ENCODE measurements at places on chromosomes 2 and 18. TPM values are rescaled to one million over a fixed set of nuclear protein-coding genes. Genes with fewer than 3 reads are reported as not detected.

- peaks cover 62% of the 10 kb centered on the region for H3K4me1 ChIP-seq
- H3K36me3 ChIP-seq: no peaks in the 10 kb centered on the region
- DNase-seq: no peak
Measured at GRCh38 chr2:46326231-46326980, 29.2 kb downstream of the EPAS1 start.

- H3K27ac ChIP-seq: no peak overlapping the region
- no peak for DNase-seq
- no peaks in the 10 kb centered on the region for H3K27me3 ChIP-seq
- no peaks in the 10 kb centered on the region for H3K4me1 ChIP-seq
- no peak overlapping the region for H3K4me3 ChIP-seq
- H3K36me3 ChIP-seq: no peaks in the 10 kb centered on the region
Measured at GRCh38 chr2:81093031-81093430, 788.5 kb upstream of the LRRTM1 start.

The PDE1A gene
- 10.2 TPM for total RNA-seq

- no peak for DNase-seq
- H3K4me1 ChIP-seq: peaks cover 38% of the 10 kb centered on the region
- peak overlapping the region; percentile 82 for H3K27ac ChIP-seq
- H3K4me3 ChIP-seq: peak overlapping the region; percentile 76
- H3K36me3 ChIP-seq: peaks cover 15% of the 10 kb centered on the region
Measured at GRCh38 chr2:240024766-240025165, 376 bp downstream of the NDUFA10 start.

The CCDC85A gene
- 6.7 TPM for total RNA-seq

- H3K4me1 ChIP-seq: no peaks in the 10 kb centered on the region
- H3K36me3 ChIP-seq: no peaks in the 10 kb centered on the region
- no peak overlapping the region for H3K27ac ChIP-seq
- DNase-seq: no peak
Measured at GRCh38 chr18:9048236-9048635, 54.3 kb upstream of the NDUFV2 start.

GRCh38 chr2:63850649-63851048 is 9.0 kb downstream of the UGP2 start:
- H3K4me3 ChIP-seq: no peak overlapping the region

- no peaks in the 10 kb centered on the region for H3K36me3 ChIP-seq
- H3K27me3 ChIP-seq: no peaks in the 10 kb centered on the region
- H3K4me1 ChIP-seq: no peaks in the 10 kb centered on the region
- no peak overlapping the region for H3K4me3 ChIP-seq
Measured at GRCh38 chr2:228589115-228589514, 407.6 kb upstream of the SPHKAP start.

- no peaks in the 10 kb centered on the region for H3K36me3 ChIP-seq
Measured at GRCh38 chr18:13973061-13973575, 57.8 kb upstream of the MC2R start.

- no peak for DNase-seq
- no peaks in the 10 kb centered on the region for H3K4me1 ChIP-seq
- H3K27me3 ChIP-seq: no peaks in the 10 kb centered on the region
- H3K36me3 ChIP-seq: no peaks in the 10 kb centered on the region
- no peak overlapping the region for H3K27ac ChIP-seq
- no peak overlapping the region for H3K4me3 ChIP-seq
Measured at GRCh38 chr2:209476367-209477208, 52.7 kb downstream of the MAP2 start.

The TXNDC2 gene
- total RNA-seq: 0.26 TPM

DNA sequence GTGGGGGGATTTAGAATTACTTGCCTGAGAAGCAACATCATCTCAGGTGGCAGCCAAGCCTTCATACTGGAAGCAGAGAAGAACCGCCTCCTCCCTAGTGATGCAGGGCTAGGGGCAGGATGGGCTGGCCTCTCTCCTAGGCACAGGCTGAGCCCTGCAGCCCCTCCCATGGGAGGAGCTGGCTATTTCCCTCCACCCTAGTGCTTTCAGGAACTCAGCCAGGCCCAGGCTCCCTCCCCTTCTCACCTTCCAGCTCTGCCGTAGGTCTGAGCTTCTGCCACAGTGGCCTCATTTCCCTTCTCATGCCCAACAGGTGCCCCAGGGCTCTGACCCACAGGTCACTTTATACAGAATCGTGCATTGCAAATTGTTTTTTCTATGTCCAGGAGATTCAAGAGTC is 31.0 kb downstream of the CENPA start:
- DNase-seq: no peak
- H3K27me3 ChIP-seq: no peaks in the 10 kb centered on the region
- no peaks in the 10 kb centered on the region for H3K4me1 ChIP-seq
- no peaks in the 10 kb centered on the region for H3K36me3 ChIP-seq

GRCh38 chr18:23567671-23568070 is 18.6 kb downstream of the NPC1 start:
- no peak for DNase-seq
- H3K27ac ChIP-seq: no peak overlapping the region
- no peaks in the 10 kb centered on the region for H3K27me3 ChIP-seq

GRCh38 chr2:73225513-73226360 is 7.3 kb downstream of the PRADC1 start:
- H3K4me1 ChIP-seq: no peaks in the 10 kb centered on the region
- H3K27me3 ChIP-seq: no peaks in the 10 kb centered on the region
- no peak overlapping the region for H3K4me3 ChIP-seq
- no peak overlapping the region for H3K27ac ChIP-seq
- peaks cover 21% of the 10 kb centered on the region for H3K36me3 ChIP-seq

DNA sequence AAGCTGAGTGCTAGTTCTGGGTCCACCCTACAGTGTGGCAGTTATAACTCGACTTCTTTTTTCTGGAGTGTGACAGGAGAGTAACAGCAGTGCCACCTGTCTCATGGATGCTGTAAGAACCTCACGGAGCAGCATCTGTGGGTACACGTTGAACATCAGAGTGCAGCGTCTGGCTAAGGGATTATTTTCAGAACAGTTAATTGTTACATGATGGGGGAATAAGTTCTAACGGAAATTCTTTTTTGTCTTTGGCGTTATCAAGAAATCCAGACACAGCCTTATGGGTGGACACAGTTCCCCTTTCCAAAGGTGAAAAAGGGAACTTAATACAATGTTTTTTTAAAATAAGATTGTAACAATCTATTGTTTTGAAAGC is 28.3 kb upstream of the TOGARAM2 start:
- H3K27me3 ChIP-seq: no peaks in the 10 kb centered on the region
- H3K4me3 ChIP-seq: no peak overlapping the region
- DNase-seq: no peak
- no peaks in the 10 kb centered on the region for H3K36me3 ChIP-seq
- peak overlapping the region; percentile 39 for H3K27ac ChIP-seq

DNA sequence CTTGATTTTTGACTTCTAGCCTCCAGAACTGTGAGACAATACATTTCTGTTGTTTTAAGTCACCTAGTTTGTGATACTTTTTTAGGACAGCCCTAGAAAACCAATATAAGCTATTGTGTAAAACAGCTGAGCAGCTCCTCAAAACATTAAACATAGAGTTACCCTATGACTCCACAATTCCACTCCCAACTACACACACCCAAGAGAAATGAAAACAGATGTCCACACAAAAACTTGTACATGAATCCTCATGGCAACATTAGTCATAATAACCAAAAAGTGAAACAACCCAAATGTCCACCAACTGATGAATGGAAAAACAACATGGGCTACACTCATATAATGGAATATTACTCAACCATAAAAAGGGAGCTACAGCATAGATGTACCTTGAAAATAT is 32.6 kb downstream of the TNS1 start:
- no peak for DNase-seq
- peaks cover 89% of the 10 kb centered on the region for H3K4me1 ChIP-seq
- H3K27ac ChIP-seq: peak overlapping the region; percentile 89
- H3K4me3 ChIP-seq: no peak overlapping the region
- H3K36me3 ChIP-seq: no peaks in the 10 kb centered on the region
- H3K27me3 ChIP-seq: no peaks in the 10 kb centered on the region

The MALL gene
- 5.0 TPM for total RNA-seq

The ZAP70 gene
- 1.2 TPM for total RNA-seq

The DPP10 gene
- total RNA-seq: 3.8 TPM

DNA sequence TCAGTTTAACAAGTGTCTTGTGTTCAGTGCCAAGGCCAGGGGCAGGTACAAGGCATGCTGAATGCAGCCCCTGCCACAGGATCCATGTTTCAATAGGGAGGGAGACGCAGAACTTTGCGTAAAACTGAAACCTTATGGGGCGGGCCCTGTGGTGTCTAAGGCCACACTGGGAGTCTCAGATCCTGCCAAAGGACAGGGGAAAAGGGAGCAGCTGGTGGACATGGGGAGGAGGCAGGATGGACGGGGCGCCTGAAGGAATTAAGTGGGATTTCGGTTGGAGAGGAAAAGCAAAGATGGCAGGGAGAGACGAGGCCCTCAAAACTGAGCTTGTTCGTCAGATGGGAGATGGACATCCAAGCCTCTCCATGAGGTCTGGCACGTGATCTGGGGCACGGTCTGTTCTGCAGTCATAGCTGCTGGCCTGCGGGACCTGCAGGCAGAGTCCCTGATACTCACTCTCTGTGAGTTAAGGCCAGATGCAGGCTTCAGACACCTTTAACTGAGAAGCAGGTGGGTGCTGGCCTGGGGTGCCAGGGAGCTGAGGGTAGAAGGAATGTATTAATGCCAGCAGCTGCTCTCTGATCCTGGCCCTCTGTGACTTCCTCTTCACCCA is 48.8 kb downstream of the TCF7L1 start:
- H3K4me1 ChIP-seq: peaks cover 46% of the 10 kb centered on the region
- no peak overlapping the region for H3K27ac ChIP-seq
- H3K27me3 ChIP-seq: no peaks in the 10 kb centered on the region

The GAREM2 gene
- total RNA-seq: 2.5 TPM

GRCh38 chr18:12307701-12308385 is at the start of gene TUBB6:
Gene TUBB6, plus strand, starts transcription at chr18:12308241. Its CDS starts 52 bp downstream, at chr18:12308293.
- H3K4me3 ChIP-seq: peak within 1 kb of the TSS; percentile 99
- H3K36me3 ChIP-seq: peaks cover 22% of the 10 kb centered on the region
- no peaks in the 10 kb centered on the region for H3K27me3 ChIP-seq
- DNase-seq: no peak
- peak within 1 kb of the TSS; percentile 100 for H3K27ac ChIP-seq

DNA sequence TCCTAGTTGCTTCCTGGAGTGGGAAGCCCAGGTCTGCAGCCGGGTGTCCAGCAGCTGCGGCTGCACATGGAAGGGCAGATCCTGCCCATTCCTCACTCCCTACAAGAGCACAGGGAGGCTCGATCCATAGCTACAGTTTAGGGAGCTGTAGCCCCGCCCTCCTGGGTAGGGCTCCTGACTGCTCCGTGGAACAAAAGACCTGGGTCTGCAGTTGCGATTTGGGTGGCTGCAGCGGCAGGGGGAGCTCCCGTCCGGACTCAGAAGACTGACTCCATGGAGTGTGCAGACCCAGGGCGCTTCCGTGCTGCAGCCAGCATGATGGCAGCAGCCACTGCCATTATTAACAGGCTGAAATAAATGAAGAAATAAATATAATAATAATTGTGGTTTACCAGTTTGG is 157.3 kb downstream of the CTNNA2 start:
- no peaks in the 10 kb centered on the region for H3K36me3 ChIP-seq
- no peaks in the 10 kb centered on the region for H3K27me3 ChIP-seq
- no peaks in the 10 kb centered on the region for H3K4me1 ChIP-seq

The TRABD2A gene
- 1.2 TPM for total RNA-seq

GRCh38 chr2:118003396-118003824 is 10.5 kb downstream of the CCDC93 start:
- H3K36me3 ChIP-seq: peaks cover 30% of the 10 kb centered on the region
- DNase-seq: no peak
- no peak overlapping the region for H3K27ac ChIP-seq
- H3K4me1 ChIP-seq: peaks cover 8% of the 10 kb centered on the region

- no peaks in the 10 kb centered on the region for H3K4me1 ChIP-seq
- DNase-seq: no peak
- H3K36me3 ChIP-seq: no peaks in the 10 kb centered on the region
- no peaks in the 10 kb centered on the region for H3K27me3 ChIP-seq
- H3K4me3 ChIP-seq: no peak overlapping the region
- H3K27ac ChIP-seq: no peak overlapping the region
Measured at GRCh38 chr2:215612786-215613185, 176.9 kb upstream of the FN1 start.

Data from esophagus muscularis mucosa (tissue), 4 donors.